ENCODE measurements at places on chromosomes 4 and X.

- DNase-seq, result peak; percentile 32
These were observed 283.6 kb downstream of the FRMPD4 start for GRCh38 chrX:12421918-12422317.

GRCh38 chrX:24761306-24761705 is 67.6 kb downstream of the POLA1 start:
- DNase-seq, result no peak

GRCh38 chr4:115315182-115315581 is 201.8 kb upstream of the NDST4 start:
- no peak for DNase-seq

- peak; percentile 51 for DNase-seq
These were observed 2463.1 kb downstream of the ARAP2 start for GRCh38 chr4:33780952-33781791.

- no peak for DNase-seq
These were observed 917.2 kb downstream of the CENPC start for GRCh38 chr4:66628146-66628545.

DNA sequence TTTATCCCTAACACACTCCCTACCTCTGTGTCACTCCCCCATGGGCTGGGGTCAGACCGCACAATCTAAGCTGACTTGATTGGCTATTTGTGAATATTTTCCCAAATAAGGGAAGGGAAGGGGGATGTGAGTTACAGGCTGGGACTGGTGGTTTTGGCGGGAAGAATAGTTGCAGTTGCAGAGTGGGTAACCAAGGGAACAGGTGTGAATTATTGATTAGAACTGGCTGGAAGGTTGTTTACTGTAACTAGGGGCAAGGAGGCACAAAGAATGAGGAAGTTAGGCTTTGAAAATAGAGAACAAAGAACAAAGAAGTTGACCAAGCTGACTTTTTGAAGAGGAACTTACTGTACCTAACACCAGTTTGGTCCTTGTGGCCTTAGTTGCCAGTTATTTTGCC is 88.0 kb upstream of the XAGE2 start:
- DNase-seq, result no peak

DNA sequence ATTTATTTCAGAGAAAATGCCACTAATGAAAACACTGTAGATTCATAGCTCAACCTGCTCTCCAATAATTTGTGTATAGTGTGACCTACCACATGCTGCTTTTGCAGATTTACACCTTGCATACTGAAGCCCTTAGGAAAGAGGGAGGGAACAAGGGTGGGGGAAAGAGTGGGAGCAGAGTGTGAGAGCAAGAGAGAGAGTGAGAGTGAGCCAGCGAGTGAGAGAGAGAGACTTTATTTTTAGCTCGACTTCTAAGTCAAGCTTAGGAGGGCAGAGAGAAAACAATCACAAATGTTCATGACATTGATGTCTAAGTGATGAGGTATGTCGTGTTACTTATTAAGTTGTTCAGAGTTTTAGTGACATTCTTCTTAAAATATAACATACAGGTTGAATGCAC is 112.5 kb upstream of the HAND2 start:
- DNase-seq, result peak; percentile 61

GRCh38 chrX:151695583-151696340 is 504 bp downstream of the PRRG3 start:
- no peak for DNase-seq

- DNase-seq, result no peak
These were observed 274.6 kb downstream of the RPA4 start for GRCh38 chrX:97158269-97158668.

DNA sequence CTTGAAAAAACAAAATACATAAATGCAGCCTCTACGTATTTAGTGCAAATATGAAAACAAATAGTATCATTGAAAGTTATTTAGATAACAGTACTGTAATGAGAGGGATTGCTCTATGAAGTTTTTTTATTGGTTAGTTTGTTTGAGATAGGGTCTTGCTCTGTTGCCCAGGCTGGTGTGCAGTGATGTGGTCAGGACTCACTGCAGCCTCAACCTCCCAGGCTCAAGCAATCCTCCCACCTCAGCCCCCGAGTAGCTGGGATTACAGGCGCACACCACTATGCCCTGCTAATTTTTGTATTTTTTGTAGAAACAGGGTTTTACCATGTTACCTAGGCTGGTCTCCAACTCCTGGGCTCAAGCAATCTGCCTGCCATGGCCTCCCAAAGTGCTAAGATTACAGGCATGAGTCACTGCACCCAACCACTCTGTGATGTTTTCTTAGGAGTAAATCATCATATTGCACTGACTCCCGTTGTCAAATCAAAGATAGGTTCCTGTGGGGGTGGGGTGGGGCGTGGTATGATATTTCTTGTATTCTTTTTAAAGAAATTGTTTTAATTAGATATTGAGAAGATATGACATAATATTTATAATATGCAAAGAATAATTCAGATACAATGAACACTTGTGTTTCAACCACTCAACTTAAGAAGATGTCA is 75.8 kb downstream of the ATG4A start:
- DNase-seq, result no peak

- no peak for DNase-seq
These were observed 1206.5 kb upstream of the PABPC4L start for GRCh38 chr4:135408109-135408508.

DNA sequence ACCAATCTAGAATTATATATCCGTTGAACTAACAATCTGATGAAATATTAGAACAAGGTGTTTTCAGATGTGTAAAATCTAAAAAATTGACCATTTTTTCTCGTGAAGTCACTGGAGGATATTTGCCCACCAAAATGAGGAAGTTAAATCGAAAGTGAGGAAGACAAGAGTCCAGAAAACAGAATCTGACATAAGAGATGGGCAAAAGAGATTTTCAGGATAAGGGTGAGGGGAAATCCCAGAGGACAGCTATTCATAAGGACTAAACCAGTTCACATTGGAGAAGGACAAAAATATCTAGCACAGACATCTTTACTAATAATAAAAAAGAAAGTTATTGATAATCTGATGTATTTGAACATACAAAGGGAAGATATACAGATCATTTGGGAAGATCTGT is 18.7 kb upstream of the ALG13 start:
- DNase-seq, result no peak

DNA sequence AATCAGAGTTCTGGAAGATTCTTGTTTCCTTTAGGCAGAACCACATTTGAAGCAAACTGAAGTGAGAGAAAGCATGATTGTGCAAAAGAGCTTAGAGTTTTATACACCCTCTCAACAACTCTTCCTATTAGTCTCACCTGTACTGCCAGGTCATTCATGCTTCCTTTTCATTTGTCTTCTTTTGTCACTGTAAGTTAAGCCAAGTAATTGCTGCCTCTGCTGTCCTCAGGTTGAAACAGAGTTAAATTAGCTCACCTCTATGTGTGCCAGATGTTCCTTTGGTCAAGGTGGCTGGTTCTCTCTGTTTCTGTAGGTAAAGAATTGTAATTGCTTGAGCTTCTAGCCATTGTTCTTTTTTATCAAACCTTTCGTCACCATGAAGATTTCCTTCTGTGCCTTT is 41.1 kb upstream of the HPGD start:
- DNase-seq, result no peak

DNA sequence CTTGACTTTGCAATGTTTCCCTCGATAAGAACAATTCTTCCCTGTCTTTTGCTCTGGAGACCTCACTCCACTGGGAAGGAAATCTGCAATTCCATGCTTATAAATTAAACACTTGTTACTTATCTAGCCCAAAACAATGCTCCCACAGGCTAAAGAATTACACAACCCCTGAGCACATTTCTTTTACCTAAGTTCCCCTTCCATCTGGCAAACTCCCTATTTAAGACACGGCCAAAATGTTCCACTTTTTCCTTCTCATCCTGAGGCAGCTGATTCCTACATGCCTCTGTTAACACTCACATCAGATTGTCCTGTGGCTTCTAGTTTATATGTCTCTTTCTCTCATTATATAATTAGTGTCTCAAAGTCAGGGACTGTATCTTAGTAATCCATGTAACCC is 211.7 kb downstream of the COX18 start:
- DNase-seq, result no peak

DNA sequence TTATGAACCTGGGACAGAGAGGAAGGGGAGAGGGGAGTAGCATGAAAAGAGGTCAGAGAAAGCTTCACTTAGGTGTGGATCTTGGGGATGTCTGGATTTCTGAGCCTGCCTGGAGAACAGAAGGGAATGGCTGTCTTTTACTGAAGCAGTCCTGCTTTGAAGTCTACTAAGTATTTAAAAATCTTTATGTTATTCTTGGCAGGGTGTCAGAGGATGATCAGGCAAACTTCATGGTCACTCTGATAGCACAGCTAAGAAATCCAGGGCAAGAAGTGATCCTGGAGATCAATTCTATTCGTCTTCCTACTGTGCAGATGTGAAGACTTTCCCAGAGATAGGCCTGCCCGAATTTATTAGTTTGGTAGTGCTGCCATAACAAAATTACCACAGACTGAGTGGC is 464.4 kb upstream of the BOD1L1 start:
- DNase-seq, result no peak

GRCh38 chr4:94534401-94535312 is 82.9 kb downstream of the PDLIM5 start:
- DNase-seq, result no peak

GRCh38 chr4:111984169-111984819 is 161.0 kb upstream of the FAM241A start:
- DNase-seq, result peak; percentile 59

- DNase-seq, result no peak
These were observed 269.0 kb upstream of the CXXC4 start for GRCh38 chr4:104763554-104764222.

- no peak for DNase-seq
These were observed 71.1 kb upstream of the MAGEB2 start for GRCh38 chrX:30144221-30144620.

GRCh38 chr4:41913509-41913908 is 21.7 kb upstream of the TMEM33 start:
- no peak for DNase-seq

DNA sequence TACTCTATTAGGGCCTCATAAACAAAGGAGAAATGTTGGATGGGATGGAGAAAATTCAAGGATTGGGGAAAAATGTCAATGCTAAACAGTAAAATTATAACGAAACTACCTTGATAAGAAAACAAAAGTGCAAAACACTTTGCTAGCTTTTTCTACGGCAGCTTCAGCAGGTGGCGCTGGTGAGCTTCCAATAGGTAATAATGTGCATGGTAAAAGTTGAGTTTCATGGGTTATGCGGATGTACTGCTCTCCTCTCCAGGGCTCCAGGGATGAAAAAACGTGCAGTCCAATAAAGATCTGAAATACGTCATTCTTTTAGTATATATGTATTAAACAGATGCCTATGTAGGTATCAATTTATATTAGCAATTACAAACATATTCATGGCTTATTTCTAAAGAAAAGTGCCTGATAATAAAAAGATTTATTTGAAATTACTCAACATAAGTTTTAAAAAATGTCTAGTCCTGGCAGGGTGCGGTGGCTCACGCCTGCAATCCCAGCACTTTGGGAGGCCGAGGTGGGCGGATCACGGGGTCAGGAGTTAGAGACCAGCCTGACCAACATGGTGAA is 239.6 kb downstream of the GRXCR1 start:
- DNase-seq, result peak; percentile 79

DNA sequence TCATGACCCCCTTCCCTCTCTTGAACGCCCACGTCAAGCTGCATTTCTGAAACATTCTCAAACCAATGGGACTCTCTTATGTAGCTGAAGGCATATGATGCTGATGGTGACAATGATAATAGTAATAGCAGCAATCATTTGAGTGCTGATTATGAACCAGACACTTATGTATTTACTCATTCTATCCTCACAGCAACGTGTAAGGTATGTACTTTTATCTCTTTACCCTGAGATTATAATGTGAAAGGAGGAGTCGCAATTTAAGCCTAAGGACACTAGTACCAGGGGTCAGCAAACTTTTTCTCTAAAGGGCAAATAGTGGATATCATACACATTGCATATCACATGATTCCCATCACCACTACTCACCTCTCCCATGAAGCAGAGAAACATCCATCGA is 8.5 kb downstream of the PGM2 start:
- no peak for DNase-seq

DNA sequence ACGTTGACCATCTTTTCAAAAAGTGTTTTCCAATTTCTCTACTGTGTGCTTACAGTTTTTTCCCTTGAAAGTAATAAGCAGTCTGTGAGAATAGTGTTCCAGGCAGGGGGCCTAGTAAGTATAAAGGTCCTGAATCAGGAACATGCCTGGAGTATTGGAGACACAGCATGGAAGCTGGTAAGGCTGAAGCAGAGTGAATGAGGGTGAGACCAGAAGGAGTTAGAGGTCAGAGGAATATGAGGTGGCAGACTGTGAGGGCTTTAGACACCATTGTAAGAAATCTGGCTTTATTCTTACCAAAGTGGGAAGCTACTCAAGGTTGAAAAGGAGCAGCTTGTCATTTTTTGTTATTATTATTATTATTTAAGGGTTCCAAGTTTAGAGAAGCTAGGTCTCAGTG is 107.4 kb downstream of the CT47B1 start:
- no peak for DNase-seq

- DNase-seq, result no peak
These were observed 5.5 kb upstream of the TLR10 start for GRCh38 chr4:38788317-38788716.

DNA sequence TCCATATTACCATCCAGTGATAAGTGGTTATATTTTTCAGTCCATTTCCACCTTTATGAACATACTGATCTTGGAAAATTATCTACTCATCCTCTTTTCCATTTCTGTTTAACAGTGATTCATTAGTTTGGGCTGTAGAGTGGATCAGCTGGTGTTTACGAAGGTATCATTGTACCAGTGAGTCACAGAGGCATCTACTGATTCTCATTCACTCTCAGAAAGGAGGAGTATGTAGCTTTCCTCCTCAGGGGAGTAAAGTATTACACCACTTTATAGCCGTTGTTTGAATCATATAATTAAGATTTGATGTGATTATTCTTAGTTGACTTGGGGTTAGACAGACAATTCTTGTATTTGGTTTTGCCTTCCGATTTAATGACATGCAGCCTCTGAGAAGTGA is 74.7 kb downstream of the GALNT7 start:
- DNase-seq, result peak; percentile 36

DNA sequence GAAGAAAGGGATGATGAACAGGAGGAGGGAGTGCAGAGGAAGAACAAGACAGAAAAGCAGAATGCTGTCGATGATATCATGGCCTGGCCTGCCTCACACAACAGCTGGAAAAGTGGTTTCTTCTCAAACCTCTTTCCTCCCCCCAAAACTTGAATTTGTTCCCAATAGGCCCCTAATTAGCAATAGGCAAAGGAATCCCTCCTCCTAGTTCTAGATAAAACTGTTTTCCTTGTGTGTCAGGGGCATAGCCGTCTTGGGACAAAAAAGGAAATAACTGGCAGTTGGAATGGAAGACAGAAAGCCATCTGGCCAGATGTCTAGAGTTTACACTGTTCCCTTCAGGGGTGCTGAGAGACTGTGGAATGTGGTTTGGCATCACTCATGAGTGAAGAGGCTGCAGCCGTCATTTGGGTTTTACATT is 177.8 kb upstream of the C1QTNF7 start:
- DNase-seq, result peak; percentile 74

- DNase-seq, result no peak
These were observed 97.3 kb upstream of the DDX3X start for GRCh38 chrX:41236629-41237028.

DNA sequence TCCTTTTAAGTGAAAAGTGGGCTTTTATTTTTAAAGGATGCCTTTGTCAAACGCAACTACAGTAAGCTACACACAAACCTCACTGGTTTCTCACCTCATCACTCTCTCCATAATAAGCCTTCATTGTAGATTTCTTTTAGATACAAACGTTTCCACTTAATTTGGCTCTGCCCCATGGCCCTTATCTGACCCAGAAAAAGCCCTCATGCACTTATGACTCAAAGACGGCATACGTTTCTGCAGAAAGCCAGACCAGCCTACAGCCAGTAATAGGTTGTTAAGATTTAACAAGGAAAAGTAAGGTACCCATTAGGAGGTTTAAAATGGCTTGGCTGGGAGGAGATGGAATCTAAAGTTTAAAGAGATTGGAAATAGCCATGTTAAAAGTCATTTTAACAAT is 914.6 kb upstream of the INTU start:
- peak; percentile 38 for DNase-seq

Measured in cardiac muscle cell (in vitro differentiated cells and primary cell).